Left lobe of liver (tissue), 2 donors: ENCODE measurements at places on chromosomes 16 and 17. TPM values are rescaled to one million over a fixed set of nuclear protein-coding genes. Genes with fewer than 3 reads are reported as not detected.

The ATPAF2 gene
- total RNA-seq: 25.9 TPM

The CA7 gene
- total RNA-seq: not detected

The DPEP3 gene
- not detected for total RNA-seq

DNA sequence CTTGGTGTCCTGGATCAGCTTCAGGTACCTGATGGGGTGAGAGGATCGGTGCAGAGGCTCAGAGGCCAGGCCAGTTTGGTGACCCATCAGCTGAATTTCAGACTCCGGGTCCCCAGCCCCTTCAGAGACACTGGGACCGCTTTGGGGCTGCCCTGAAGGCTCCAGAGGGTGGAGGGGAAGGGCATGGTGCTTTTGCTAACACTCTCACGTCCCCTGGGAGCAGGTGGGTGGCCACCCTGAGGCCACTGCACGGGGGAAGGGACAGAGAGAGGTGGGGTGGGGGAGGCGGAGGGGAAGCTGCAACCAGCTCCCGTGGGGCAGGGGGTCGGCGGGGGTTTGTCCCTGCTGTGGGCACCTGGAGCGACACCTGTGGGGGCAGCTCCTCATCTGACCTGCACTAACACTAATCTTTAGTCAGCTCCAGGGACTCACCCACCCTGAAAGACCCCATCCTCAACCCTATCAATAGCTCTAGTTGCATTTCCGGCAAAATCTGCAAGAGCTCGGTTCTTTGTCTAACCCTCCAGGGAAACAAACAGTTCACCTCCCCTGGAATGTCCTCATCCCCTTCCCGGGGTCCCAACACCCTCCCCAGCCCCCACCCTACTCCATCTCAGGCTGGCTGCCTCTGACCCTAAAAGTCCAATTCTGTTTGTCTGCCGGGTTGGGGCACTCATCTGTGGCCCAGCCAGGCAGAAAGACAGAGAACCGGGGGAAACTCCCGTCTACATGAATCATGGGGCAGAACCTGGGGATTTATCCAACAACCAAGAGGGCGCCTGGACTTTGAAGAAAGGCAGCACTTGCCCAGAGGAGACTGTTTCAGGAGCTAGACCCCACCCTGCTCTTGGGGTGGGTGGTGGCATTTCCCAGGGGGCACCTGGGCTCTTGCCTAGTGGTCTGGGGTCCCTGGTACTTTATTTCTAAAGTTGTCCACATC is 91.9 kb upstream of the CBX4 start:
- no peak for DNase-seq

DNA sequence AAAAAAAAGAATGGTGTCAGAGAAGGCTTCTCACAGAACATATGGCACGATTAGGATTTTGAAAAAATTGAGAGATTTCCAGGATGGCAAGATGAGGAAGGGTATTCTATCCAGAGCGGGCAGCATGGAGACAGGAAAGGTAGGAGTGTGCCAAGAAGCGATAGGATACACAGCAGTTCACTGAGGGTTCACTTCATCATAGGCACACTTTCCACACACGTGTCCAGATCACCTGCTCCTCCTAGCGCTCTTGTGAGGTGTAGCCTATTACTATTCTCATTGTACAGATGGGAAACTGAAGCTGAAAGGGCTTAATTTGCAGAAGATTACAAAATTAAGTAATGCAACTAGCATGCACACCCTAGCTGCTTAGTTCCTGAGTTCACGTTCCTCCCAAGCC is 6.2 kb upstream of the ELAC2 start:
- DNase-seq: no peak

DNA sequence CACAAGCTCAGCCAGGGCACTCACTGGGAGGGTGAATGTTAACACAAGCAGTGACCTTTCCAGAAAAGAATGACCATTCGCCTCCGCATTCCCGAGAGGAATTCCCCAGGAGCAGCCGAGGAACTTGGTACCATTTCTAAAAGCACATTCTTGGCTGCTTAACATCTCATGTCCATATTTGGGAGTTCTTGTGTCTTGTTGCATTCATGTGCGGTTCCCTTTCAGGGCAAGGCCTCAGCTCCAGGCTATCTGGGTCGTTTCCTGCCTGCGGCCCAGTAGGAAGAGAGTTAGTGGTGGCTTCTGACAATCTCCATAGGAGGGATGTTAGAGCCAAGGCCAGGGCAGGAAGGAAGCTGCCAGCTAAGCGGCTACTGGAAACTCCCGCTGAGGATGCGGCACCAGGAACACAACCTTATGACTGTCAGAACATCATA is 27.8 kb upstream of the MEAK7 start:
- peak; percentile 52 for DNase-seq

GRCh38 chr16:3036726-3037315 is at the start of gene BICDL2:
Gene BICDL2 (minus strand): TSS chr16:3036944. CDS start chr16:3035496, 1,448 bp downstream.
- DNase-seq: no peak

GRCh38 chr16:30977502-30977901 is 7.5 kb upstream of the HSD3B7 start:
- no peak for DNase-seq

DNA sequence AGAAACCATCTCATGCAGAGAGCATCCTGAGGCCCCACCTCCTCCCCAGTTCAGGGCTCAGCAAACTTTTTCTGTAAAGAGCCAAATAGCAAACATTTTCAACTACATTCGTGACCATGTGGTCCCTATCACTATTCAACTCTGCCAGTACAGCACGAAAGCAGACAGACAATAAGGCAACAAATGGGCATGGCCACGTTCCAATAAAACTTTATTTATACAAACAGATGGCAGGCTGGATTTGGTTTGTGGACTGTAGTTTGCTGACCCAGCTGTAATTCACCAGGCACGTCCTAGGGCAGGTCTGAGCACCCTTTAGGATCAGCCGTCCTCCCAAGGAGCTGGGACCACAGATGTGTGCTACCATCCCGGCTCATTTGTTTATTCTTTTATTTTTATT is 27.1 kb upstream of the GPRC5C start:
- DNase-seq: no peak

- DNase-seq: no peak
These were observed 9.2 kb upstream of the TLCD3B start for GRCh38 chr16:30040221-30040620.
